ENCODE measurements at places on chromosomes 7 and 10. TPM values are rescaled to one million over a fixed set of nuclear protein-coding genes. Genes with fewer than 3 reads are reported as not detected.

The DTX2 gene
- 4.3 TPM for total RNA-seq

The PNLIP gene
- total RNA-seq = not detected

The CYP3A4 gene
- total RNA-seq = not detected

The BAIAP2L1 gene
- total RNA-seq = 0.99 TPM

The BPGM gene
- total RNA-seq = 34.4 TPM

The CYP17A1 gene
- total RNA-seq = 0.38 TPM

The COL28A1 gene
- not detected for total RNA-seq

The SLC18A3 gene
- total RNA-seq = 3.5 TPM

The PAX2 gene
- total RNA-seq = 2.2 TPM

The TDRD1 gene
- 0.14 TPM for total RNA-seq

The CNNM1 gene
- 2.0 TPM for total RNA-seq

The TRPV5 gene
- total RNA-seq = not detected

The AGR3 gene
- 1.3 TPM for total RNA-seq

The COL17A1 gene
- 0.46 TPM for total RNA-seq

The ZNHIT1 gene
- 84.8 TPM for total RNA-seq

The FAM20C gene
- 44.4 TPM for total RNA-seq

The DGKI gene
- total RNA-seq = 30.3 TPM

The SLC13A1 gene
- total RNA-seq = not detected

The IGFBP3 gene
- total RNA-seq = not detected

The PTEN gene
- 45.2 TPM for total RNA-seq

The OR9A2 gene
- not detected for total RNA-seq

The MET gene
- 8.5 TPM for total RNA-seq

The STARD3NL gene
- 142 TPM for total RNA-seq

The HTR7 gene
- total RNA-seq = 0.44 TPM

The PLXDC2 gene
- total RNA-seq = 5.7 TPM

The PRPS1L1 gene
- not detected for total RNA-seq

The GPR15LG gene
- total RNA-seq = not detected

The C7orf57 gene
- total RNA-seq = not detected

The NUTM2D gene
- total RNA-seq = 7.8 TPM

The FRAT1 gene
- 3.5 TPM for total RNA-seq

The TMEM178B gene
- total RNA-seq = 2.5 TPM

The IL15RA gene
- total RNA-seq = 0.29 TPM

The MCU gene
- total RNA-seq = 22.1 TPM

The TMEM213 gene
- total RNA-seq = 0.44 TPM

The C10orf90 gene
- total RNA-seq = 0.66 TPM

The HMX2 gene
- not detected for total RNA-seq

The RASA4B gene
- 3.9 TPM for total RNA-seq

The ADCYAP1R1 gene
- 21.5 TPM for total RNA-seq

The CRHR2 gene
- 1.1 TPM for total RNA-seq

The FXYD4 gene
- not detected for total RNA-seq

The SORCS3 gene
- 12.0 TPM for total RNA-seq
